ENCODE measurements at places on chromosomes 6 and 20.

GRCh38 chr6:142289687-142290086 is 12.1 kb upstream of the ADGRG6 start:
- DNase-seq = no peak

DNA sequence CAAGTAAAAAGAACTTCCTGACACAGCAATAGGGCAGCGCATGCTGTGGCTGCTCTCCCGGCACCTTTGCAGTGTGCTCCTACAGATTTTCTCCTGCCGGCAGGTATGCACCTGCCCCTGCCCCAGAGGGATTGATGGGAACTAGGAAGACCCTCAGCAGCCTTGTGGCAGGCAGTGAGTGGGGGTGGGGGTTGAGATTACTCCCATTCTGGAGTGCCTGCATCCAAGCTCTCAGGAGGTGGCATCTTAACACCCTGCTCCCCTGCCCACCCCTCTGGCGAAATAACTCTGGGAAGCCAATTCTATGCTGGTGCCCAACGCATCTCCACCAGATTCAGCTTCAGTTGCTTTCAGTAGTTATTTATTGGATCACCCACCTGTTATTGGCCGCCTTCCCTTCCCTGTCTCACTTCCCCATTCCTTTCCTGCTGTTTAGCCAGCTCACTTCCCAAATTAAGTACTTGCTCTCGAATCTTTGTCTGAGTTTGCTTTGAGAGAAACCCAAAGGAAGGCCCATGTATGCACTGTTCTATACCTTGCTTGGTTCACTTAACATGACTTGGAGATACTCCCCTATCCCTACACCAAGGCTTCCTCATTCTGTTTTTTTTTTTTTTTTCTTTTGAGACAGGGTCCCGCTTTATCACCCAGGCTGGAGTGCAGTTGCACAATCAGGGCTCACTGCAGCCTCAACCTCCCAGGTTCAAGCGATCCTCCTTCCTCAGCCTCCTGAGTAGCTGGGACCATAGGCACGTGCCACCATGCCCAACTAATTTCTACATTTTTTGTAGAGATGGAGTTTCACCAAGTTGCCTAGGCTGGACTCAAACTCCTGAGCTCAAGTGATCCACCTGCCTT is 29.3 kb upstream of the SLC23A2 start:
- DNase-seq = no peak

DNA sequence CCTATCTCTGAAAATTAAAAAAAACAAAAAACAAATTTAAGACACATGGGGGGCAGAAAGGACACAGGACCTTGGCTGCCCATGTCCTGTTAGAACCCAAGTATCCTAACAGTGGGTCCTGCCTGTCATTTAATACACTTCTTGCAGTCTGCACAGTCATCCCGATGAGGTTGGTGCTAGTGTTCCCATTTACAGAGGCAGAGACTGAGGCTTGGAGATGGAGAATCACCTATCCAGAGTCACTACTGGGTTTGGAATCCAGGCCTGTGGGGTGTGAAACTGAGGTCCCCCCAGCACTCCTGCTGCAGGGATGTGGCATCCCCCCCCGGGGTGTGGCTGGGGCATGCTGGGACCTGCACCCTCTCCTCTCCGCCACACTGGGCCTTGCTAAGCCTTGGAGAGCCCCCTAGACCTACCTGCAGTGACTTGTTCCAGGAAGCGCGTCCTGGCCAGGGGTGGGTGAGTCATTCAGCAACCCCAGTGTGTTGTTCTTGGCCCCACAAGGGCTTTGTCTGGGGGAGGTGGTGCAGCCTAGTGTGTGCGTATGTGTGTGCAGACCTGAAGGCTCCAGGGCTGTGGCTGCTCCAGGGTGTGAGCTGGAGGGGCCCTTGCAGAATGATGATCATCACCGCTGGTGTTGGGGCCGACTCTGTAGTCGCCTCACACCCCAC is 49.7 kb downstream of the BCAS4 start:
- peak; percentile 34 for DNase-seq

DNA sequence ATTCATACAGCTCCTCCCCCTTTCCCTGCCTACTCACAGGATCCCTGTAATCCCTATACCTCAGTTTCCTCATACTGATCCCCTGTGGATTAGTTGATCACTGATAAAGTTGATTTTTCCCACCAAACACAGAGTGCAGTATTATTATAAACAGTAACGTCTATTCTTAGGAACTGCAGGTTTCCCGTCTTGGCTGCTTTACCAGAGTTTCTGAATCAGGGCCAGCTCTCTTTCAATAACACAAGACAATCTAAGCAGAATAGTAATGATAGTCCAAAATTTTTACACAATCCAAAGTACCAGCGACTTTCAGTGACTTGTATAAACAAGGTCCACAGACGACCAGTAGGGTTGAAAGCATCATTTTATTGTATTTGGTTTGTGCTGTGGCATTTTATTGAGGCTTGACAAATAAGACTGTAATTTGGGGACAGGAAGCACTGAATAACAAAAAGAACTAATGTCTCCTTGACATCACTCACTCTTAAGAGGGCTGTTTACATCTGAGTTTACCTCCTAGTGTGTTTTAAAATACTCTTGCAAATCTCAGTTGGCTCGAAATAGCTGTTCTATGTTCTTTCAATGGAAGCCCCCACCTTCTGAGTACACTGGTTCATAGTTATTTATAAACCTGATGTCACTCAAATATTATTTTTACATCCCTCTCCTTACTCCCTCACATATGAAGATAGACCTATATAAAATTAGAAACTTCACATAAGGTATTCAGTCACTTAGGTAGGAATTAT is 6.1 kb upstream of the JARID2 start:
- no peak for DNase-seq

DNA sequence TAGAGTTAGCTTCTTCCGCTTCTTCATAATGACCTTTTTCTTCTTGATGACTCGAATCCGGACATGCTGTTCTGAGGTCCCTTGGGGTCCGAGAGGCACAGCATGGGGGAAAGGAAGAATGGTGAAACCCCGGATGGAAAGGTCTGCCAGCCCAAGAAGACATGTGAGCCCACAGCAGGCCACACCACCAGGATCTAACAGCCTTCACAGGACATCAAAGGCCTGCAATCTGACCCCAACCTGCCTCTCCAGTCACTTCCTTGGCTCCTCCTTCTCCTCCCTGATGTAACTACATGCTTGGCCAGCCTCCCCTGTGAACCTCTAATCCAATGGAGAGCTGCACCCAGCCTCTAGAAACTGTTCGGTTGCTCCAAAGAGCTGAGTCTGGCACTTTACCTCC is 1.6 kb downstream of the CPXM1 start:
- DNase-seq = no peak

DNA sequence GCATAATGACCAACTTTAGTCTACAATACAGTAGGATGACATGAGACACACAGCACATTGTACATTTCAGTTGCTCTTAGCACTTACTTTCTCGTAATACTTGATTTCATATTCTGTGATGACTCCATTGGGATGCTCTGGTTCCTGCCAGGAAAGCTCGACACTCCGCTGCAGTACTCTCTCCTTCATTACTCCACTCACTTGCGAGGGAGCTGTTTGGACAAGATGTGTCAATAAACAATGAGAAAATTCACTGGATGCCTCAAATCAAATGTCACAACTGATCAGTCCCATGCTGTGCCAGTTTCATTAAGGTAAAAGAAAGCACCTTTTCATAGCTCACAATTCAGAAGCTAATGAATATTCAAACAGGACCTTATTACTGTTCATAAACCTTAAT is 147.1 kb downstream of the EPHA7 start:
- DNase-seq = no peak

GRCh38 chr6:321536-322258 is 29.4 kb downstream of the DUSP22 start:
- no peak for DNase-seq

GRCh38 chr20:9202420-9203080 is 133.7 kb downstream of the PLCB4 start:
- no peak for DNase-seq

DNA sequence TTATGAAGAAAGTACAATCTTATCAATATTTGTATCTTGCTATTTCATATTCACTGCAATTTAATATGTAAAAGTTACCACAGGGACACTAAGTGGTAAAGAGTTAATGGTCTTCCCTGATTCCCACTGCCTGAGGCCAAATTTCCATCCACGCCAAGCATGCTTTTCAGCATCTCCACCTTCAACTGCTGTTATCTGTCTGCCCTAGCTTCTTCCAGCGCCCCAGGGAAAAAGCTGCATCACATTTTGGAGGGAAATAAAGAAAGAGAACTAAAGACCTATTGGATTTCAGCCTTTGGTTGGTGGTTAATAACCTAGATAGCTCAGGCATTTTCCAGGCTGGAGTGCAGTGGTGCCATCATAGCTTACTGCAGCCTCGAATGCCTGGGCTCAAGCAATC is 61.3 kb upstream of the NKX2-2 start:
- no peak for DNase-seq

DNA sequence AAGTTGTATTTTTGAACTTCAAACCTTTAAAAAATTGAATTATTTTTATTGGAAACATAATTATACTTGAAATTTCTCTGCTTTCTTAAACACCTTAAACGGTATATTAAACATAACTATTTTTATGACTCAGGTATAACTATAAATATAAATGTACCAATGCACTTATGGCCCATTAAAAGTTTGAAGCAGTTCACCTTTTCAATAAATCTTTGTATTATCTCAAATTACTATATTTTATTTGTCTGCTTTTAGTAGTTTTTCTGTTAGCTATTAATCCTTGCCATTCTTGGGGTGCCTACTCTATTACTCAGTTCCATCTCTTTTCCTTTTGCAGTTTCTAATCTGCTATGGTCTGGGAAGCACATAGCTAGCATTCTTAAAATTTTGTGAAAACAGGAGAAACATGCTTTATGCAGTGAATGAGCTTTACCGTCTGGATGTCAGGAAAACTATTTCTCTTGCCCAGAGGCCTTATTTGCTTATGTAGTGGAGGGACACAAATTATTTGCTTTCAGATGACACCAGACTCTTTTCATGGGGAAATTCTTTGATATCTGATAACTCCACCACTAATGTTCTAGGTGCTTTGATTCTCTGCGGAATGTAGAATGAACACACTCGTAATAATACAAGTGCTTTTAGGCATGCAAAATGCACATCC is 378.9 kb upstream of the CITED2 start:
- DNase-seq = no peak

DNA sequence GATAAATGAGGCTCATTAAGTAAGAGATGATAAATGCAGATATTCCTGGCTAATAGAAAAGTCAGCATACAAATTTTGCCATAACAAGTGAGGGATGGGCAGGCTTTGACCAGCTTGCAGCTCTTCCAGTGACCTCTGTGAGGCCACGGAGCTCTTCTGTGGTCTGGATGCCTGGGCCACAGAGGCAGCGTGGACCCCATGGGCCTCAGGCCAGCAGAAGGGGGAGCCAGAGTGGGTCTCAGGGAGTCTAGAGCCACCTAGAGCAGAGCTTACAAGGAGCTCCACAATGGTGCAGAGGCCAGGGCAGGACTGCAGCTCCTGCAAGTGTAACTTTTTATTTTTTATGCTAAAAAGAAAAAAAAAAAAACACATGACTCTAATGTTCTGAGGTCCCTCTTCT is 165.1 kb downstream of the ARID1B start:
- no peak for DNase-seq

- DNase-seq = no peak
These were observed 93.6 kb downstream of the MYB start for GRCh38 chr6:135274561-135275293.

- DNase-seq = no peak
These were observed 8.7 kb upstream of the SDHAF4 start for GRCh38 chr6:70557998-70558397.

- no peak for DNase-seq
These were observed 123.3 kb upstream of the COL21A1 start for GRCh38 chr6:56370561-56371211.

DNA sequence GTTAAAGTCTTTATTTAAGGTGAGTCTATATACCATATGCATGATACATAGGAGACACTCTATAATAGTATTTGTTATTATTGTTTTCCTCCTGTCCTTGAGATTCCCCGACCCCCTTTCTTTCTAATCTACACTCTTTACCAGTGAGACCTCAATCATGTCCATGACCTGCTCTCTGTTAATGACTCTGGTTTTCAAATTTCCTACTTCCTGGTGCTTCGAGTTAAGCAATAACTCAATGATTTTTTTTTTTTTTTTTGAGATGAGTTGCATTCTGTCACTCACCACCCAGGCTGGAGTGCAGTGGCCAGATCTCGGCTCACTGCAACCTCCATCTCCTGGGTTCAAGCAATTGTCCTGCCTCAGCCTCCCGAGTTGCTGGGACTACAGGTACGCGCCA is 574.6 kb upstream of the SLC35B3 start:
- no peak for DNase-seq

DNA sequence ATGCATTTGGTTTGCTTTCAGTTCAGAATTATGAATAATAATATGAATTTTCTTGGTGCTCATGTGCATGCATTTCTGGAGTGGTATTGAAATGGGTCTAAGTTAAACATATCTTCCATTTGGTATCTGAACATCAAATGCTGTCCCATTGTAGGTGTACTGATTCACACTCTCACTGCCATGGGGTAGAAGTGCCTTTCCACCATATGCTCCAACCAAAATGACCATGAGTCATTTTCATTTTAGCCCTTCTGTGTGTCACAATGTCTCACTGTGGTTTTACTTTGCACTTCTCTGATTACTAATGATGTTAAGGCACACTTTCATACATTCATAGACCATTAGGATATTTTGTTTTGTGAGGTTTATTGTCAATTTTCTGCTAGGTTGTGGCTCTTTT is 211.9 kb downstream of the HAO1 start:
- no peak for DNase-seq

GRCh38 chr6:15905488-15906419 is 223.1 kb upstream of the MYLIP start:
- DNase-seq = no peak

GRCh38 chr20:50100552-50100951 is 12.4 kb downstream of the UBE2V1 start:
- DNase-seq = no peak

DNA sequence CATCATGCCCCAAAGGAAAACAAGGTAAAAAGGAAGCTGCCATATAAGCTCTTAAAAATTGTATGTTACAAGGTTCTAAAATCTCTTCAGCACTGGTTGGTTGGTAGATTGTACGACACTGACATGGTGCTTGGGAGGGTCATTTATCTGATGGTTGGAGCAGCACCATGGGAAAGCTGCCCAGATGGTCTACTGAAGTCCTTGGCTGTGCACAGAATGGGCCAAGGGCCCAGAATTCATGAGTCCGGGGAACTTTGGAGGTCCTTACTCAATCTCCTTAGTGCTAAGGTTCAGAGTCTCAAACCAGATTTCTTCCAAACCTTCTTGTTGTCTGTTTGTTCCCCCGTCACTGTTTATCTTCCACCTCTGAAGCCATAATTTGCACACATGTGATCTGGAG is 314.4 kb downstream of the ESR1 start:
- no peak for DNase-seq

- DNase-seq = no peak
These were observed 3.6 kb downstream of the DOP1A start for GRCh38 chr6:83071023-83071422.

DNA sequence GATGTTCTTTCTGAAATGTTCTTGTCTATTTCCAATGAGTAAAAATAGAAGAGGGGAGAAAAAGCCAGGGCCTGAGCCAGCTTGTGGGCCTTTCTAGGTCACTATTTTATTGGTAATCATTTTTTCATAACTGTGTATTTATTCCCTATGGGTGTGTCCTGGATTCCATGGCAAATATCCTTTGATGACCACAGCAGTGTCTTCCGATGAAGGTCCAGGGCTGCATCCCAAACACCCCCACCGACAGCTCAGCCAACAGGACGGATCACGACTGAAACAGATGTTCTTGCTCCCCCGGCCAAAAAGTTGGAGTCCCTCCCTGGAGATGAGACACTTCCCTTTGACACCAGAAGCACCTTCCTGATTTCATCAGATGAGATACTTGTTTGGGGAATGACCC is 105.4 kb upstream of the PLEKHG1 start:
- DNase-seq = no peak
